Renal pelvis (tissue), 12 donors: ENCODE measurements at places on chromosomes 7 and 10. TPM values are rescaled to one million over a fixed set of nuclear protein-coding genes. Genes with fewer than 3 reads are reported as not detected.

Gene MRC1
- polyA plus RNA-seq: 8.4 TPM

Gene NPFFR1
- polyA plus RNA-seq: 0.17 TPM

Gene NPSR1
- polyA plus RNA-seq: 0.06 TPM

Gene ANLN
- polyA plus RNA-seq: 31.6 TPM

Gene CTAGE4
- polyA plus RNA-seq: 10.5 TPM

Gene GPR37
- 1.1 TPM for polyA plus RNA-seq

Gene AGR3
- 2.3 TPM for polyA plus RNA-seq

Gene SPDYE9
- polyA plus RNA-seq: 0.41 TPM

Gene CUTC
- polyA plus RNA-seq: 23.6 TPM

Gene SH2D4B
- 0.18 TPM for polyA plus RNA-seq

Gene TMEM130
- 4.4 TPM for polyA plus RNA-seq

Gene NCF1
- polyA plus RNA-seq: 2.1 TPM
